ENCODE measurements at places on chromosomes 7 and 10.

- no peak for DNase-seq
Observed at GRCh38 chr7:31107106-31108090, 55.3 kb downstream of the ADCYAP1R1 start.

GRCh38 chr7:106283831-106284713 lies 711 bp downstream of the NAMPT start:
- no peak for DNase-seq

DNA sequence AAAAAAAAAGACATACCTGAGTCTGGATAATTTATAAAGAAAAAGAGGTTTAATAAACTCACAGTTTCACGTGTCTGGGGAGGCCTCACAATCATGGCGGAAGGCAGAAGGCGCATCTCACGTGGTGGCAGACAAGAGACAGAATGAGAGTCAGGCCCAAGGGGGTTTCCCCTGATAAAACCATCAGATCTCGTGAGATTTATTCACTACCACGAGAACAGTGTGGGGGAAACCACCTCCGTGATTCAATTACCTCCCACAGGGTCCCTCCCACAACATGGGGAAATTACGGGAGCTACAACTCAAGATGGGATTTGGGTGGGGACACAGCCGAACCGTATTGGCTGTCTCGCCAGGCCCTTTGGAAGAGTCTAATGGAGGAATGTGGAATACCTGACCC lies 9.0 kb upstream of the MAFK start:
- no peak for DNase-seq

- no peak for DNase-seq
Observed at GRCh38 chr10:131949041-131949862, 32.5 kb downstream of the BNIP3 start.

DNA sequence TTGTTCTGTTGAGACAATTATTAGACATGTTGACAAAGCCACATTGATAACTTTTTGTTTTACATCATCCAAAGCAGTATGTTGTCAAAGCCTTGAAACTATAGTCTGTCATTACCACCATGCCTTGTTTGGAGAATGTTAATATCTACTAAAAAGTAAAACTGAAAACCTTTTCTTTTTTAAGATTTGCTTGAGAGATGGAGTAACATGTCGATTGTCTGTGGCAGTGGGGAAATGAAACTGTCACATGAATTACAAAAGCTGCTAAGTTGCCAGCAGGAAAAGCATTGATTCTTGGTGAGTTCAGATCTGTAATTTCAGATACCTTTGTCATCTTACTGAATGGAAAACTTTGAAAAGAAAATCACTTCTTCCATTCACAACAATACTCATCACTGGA lies 69.1 kb downstream of the TFPI2 start:
- no peak for DNase-seq

GRCh38 chr7:44212581-44213184 lies 11.9 kb downstream of the YKT6 start:
- no peak for DNase-seq

DNA sequence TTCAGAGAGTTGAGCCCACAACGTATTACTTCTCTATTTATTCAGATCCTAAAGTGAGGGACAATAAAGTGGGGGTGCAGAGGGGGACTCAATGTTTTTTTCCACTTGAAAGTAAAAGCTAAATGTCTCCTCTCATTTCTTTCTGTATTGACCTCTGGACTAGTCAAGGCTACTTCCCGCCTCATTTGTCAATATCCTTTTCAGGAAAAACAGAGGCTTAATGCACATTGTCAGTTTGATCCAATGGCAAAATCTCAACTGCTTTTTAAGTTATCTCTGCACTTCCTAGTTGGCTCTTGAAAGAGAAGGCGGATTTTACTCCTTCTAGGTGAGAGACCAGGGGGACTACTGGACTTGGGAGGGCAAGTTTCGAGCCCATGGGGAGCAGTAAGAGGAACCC lies 56.4 kb downstream of the HIPK2 start:
- no peak for DNase-seq

DNA sequence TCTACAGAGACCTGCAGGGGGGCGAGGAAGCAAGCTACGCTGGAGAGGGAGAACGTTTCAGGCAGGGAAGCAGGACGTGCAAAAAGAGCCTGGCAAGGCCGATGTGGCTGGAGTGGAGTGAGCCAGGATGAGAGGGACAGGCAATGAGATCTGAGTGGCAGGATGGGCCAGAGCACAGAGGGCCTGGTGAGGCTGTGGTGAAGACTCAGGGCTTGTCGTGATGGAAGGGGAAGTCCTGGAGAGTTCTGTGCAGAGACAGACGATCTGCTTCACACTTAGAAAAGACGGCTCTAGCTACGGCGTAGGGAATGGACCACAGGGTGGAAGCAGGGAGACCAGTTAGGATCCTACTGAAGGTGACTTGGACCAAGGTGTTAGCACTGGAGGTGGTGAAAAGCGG lies 87.0 kb downstream of the SH3PXD2A start:
- DNase-seq, result no peak

GRCh38 chr7:38276096-38276877 lies 2.9 kb upstream of the TARP start:
- no peak for DNase-seq

- DNase-seq, result no peak
Observed at GRCh38 chr10:116079355-116079754, 193.7 kb downstream of the GFRA1 start.

GRCh38 chr7:44607141-44608068 lies 978 bp downstream of the OGDH start:
- no peak for DNase-seq

- DNase-seq, result no peak
Observed at GRCh38 chr7:6536262-6537260, 14.7 kb downstream of the GRID2IP start.

DNA sequence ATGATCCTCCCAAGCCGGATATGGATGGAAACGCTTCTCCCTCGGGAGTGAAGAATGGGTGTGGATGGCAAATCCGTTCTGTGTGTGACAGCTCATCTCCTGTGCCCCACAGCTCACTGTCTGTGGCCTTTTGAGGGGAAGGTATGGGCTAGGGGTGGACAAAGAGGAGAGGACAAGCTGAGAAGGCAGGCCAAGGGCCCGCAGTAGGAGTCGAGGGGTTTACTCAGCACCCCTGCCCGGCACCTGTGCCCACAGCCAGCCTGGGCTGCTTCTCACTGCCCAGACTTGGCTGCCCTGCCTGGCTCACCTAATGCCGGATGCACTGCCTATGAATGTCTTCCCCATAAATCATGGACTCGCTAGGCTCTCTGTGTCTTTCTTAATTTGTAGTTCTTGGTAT lies 503.8 kb downstream of the TCERG1L start:
- no peak for DNase-seq
